Melanocyte of skin (primary cell): ENCODE measurements at places on chromosomes 13 and 19. TPM values are rescaled to one million over a fixed set of nuclear protein-coding genes. Genes with fewer than 3 reads are reported as not detected.

The C1QTNF9B gene
- not detected in 2 replicates for total RNA-seq

The PNMA8C gene
- total RNA-seq, result under 0.01 TPM in 1 of 2 replicates, not detected in the other

The FPR1 gene
- total RNA-seq, result not detected in 2 replicates

The TM9SF2 gene
- 135 and 168 TPM in 2 replicates for total RNA-seq

The SHISA2 gene
- 8.3 and 36.0 TPM in 2 replicates for total RNA-seq

The CLEC17A gene
- total RNA-seq, result under 0.01 TPM in 1 of 2 replicates, not detected in the other

The JAK3 gene
- total RNA-seq, result 2.7 and 3.2 TPM in 2 replicates

The COLGALT1 gene
- 81.9 and 90.1 TPM in 2 replicates for total RNA-seq

The FGF22 gene
- total RNA-seq, result not detected in 2 replicates
